ENCODE measurements at places on chromosomes 5 and 9.

DNA sequence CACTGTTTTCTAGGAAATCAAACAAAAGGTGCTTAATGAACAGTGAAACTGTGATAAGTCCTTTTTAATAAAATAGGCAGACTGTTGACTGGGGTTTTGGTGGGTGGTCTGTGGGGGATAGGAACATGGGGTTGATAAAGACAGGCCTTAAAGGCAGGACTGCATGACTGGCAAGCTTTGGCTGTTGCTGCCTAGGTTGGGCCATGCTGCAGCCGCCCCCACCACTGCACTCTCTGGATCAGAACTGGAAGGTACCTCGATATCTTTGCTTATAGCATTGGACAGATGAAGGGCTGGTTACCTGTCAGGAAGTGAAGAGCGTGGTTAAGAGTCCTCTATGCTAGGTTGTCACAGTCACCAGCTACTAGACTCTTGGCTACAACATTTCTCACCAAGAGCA is 24.4 kb downstream of the APBA1 start:
- no peak for DNase-seq

DNA sequence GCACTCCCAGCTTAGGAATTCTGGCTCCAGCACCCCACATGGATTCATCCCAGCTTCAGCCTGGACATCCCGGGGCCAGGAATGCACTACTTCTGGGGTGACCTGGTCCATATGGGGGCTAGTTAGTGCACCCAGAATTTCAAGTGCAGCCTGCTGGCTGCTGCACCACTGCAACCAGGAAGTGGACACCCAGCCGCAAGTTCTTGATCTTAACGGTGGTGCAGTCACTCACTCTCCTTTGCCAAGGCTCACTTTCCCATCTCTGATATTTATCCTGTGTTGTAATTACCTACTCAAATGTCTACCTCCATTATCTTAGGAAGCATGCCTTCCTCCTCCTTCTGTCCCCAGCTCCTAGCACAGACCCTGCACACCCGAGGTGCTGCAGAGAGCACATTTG is 26.2 kb upstream of the RAB14 start:
- no peak for DNase-seq

DNA sequence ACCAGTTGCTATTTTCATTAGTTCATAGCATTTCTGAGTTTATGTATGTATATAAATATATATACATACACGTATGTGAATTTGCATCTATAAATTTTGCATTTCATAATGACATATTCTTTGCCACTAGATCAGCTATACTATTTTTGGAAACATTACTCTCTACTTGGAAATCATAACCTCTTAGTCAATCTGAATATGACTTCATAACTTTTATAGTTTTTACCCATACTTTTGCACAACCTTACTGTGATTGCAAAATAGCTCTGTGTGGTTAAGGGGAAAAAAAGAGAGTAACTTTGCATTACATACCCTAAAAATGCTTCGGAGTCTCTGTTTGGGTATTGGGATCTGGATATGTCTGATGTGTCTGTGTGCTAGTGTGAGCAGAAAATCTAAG is 44.9 kb upstream of the ADAMTSL1 start:
- DNase-seq: no peak

- no peak for DNase-seq
Measured at GRCh38 chr5:22938362-22938761, 85.2 kb upstream of the CDH12 start.

- no peak for DNase-seq
Measured at GRCh38 chr5:26757941-26758340, 280.4 kb downstream of the CDH9 start.

GRCh38 chr5:173498739-173499470 is 117.5 kb downstream of the BOD1 start:
- DNase-seq: no peak
